H9 (cell line): ENCODE measurements at places on chromosomes 13 and 19.

DNA sequence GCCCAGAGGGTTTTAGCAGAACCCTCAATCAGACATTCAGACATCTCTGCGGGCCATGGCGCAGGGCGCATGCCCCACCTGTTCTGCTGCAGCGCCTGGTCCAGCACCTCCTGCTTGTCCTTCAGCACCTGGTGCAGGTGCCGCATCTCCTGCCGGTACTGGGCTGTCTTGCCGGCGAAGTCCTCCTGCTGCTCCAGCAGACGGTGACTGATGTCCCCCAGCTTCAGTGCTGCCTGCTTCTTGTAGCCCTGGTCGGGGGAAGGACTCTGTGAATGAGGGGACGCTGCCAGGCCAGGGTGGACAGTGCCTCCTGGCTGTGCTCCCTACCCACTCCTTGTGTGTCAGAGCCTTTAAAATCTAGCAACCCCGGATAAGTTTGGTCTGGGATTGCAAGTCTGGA lies 12.2 kb upstream of the SLC7A9 start:
- DNase-seq, result peak; percentile 35

- no peak for DNase-seq
Observed at GRCh38 chr19:3338541-3339181, 27.7 kb upstream of the NFIC start.

DNA sequence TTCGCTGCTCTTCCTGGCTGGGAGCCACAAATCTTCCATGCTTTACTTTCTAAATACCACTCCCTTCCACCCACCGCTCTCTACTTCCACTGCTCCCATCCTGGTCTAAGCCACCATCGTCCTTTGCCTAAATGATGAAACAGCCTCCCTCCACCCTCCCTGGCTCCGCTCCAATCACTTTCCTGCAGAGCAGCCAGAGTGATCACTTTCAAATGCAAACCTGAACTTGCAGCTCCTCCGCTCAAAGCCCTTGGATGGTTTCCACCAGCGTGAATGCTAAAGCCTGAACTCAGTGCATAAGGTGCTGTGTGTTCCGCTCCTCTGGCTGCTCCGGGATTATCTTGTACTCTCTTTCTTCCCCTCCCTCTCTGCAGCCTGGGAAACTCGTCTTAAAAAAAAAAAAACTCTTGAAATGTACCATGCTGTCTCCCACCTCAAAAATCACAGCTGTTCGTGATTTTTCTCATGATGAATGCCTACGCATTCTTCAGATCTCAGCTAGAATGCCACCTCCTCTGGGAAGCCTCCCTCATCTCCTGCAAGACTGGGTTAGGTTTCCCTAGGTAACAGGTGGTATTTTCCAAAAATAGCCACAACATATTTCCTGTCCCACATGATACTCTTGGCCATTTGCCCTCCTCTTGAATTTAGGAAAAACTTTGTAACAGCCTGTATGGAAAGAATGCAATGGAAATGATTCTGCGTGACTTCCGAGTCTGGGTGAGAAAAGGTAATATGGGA lies 3.7 kb upstream of the SIN3B start:
- peak; percentile 79 for DNase-seq

DNA sequence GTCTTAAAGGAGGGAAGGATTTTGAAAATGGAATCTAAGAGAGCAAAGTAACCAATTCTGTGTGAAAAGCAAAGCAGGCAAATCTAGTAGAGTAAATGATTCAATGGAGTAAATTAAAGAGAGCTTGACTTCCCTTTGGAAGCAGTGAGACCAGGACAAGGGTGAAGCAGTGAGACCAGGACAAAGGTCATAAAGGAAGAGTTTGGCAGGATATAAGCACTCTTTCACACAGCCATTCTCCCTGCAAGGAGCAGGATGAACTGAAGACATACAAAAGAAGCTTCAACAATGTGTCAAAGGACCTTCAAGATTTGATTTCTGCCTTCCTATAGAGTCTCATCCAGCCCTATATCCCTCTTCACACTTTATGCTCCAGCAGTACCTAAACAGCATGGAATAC lies 123.8 kb downstream of the ENOX1 start:
- DNase-seq, result no peak

- no peak for DNase-seq
Observed at GRCh38 chr13:68727165-68727564, 1380.5 kb upstream of the ATXN8OS start.

DNA sequence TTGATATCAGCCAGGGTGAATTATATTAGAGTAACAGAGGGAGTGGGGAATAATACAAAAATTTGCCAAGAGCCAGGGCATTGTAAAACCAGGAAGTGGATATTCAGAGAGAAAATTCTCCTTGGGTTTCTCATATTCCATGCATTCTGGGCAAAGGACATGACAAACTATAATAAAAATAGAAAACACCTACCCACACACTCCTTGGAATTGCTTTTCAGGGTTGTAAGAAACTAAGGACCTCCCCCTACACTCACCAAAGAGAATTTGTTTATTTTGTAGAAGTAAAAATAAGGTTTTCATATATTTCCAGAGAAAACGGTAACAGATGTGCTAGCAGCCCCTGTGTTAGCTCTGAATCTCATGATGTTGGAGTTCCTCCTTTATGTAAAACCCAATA lies 649.6 kb downstream of the SLITRK1 start:
- no peak for DNase-seq

- no peak for DNase-seq
Observed at GRCh38 chr13:42266473-42266872, 5.5 kb upstream of the AKAP11 start.

DNA sequence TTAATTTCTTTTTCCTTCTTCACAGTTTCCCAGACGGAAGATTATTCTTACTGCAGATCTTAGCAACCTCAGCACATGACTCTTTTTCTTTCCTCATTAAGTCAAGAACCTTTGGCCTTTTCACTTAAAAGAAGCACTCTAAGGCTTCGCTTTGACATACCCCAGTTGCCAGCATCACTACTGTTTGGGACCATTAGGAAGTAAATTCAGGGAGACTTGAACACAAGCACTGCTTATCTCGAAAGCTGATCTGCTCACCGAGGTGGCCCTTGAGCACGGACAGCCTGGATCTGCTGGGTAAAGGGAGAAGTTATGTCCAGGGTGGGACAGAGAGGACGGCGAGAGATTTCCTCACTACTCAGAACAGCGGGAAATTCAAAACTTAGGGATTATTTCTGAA lies 151.4 kb upstream of the RNF113B start:
- no peak for DNase-seq

GRCh38 chr19:33193865-33194362 lies at the start of gene LRP3:
Gene LRP3 (plus strand): TSS chr19:33194330. CDS start chr19:33194786, 456 bp downstream.
- no peak for DNase-seq

GRCh38 chr13:30569901-30570576 lies 47.7 kb upstream of the USPL1 start:
- DNase-seq, result peak; percentile 37

- no peak for DNase-seq
Observed at GRCh38 chr13:92197669-92198068, 799.2 kb downstream of the GPC5 start.

GRCh38 chr19:7468840-7469239 lies 20.0 kb downstream of the PEX11G start:
- DNase-seq, result no peak

DNA sequence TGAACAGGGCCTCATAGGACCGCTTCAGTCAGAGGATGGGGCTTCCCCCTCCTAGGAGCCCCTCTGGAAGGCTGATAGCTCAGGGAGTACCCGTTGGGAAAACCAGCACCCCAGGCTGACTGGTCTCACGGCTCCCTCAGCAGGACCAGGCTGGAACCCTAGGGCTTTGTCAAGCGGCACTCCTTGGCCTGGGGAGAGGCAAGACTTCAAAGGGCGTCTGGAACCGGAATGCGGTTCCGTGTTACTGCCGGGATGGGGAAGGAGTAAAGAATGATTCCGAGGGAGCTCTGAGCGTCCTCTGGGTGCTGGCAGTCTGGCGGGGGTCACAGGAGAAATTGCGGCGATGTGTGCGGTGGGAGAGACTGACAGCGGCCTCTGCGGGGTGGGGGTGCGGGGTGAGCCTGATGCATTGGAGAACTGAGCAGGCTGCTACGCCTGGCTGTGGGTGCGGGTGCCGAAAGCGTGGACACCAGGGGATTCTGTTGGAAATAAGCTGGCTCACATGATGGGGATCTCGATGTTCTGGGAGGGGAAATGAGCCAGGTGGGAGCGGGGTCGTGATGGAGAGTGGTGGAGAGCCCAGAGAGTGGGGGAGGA lies 1.9 kb downstream of the COX6B2 start:
- no peak for DNase-seq

DNA sequence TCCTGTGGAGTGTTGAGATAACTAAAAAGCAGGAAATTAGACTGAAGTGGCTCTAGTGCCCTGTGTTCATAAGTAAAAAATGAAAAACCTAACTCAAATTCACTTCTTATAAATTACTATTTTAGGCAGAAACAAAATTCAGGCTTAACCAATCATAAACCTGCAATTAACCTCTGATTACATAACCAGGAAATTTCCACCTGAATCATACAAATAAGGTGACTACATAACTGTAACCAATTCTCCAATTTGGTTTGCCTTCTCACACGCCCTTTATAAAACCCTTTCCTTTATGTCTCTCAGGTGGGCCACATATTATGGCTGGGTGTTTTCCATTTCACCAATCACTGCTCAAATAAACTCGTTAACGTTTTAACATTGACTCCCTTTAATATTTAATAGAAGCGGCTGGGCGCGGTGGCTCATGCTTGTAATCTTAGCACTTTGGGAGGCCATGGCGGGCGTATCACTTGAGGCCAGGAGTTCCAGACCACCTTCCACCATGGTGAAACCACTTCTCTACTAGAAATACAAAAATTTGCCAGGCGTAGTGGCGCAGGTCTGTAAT lies 22.9 kb upstream of the ZNF724 start:
- no peak for DNase-seq

DNA sequence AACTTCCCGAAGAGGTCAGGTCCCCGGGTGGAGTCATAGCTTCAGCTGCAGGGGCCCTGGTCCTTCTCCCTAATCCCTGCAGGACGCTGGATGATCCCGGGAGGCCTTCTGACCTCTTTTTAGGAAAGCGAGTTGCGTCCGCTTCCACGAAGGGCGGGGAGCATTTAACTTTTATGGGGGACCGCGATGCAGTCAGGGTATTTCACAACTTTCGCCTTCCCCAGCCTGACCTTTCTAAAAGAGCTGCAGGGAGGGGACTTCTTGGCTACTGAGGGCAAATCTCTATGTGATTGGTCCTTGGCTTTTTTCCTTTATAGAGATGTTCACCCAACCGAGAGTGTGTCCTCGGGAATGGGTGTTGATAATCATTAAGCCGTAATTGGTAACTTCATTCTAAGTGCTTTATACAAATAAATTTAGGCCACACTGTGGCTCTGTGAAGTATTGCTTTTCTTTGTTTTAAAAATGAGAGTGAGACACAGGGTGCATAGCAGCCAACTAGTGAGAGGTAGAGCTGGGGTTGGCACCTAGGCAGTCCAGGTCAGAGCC lies 778 bp downstream of the ZNF230 start:
- DNase-seq, result no peak

GRCh38 chr19:29489172-29489951 lies 36.4 kb upstream of the VSTM2B start:
- DNase-seq, result no peak

GRCh38 chr13:102617697-102618350 lies 21.0 kb downstream of the TPP2 start:
- DNase-seq, result no peak

DNA sequence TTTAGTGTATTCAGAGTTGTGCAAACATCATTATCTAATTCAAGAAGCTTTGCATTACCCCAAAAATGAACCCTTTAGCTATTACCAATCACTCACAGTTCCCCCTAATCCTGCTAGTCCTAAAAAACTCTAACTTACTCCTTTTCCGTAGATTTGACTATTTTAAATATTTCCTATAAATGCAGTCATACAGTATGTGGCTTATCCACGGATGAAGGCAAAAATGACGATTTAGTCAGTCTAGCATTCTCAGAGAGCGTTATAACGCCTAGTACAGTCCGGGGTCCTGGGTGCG lies 587 bp upstream of the ZNF383 start:
- DNase-seq, result no peak

DNA sequence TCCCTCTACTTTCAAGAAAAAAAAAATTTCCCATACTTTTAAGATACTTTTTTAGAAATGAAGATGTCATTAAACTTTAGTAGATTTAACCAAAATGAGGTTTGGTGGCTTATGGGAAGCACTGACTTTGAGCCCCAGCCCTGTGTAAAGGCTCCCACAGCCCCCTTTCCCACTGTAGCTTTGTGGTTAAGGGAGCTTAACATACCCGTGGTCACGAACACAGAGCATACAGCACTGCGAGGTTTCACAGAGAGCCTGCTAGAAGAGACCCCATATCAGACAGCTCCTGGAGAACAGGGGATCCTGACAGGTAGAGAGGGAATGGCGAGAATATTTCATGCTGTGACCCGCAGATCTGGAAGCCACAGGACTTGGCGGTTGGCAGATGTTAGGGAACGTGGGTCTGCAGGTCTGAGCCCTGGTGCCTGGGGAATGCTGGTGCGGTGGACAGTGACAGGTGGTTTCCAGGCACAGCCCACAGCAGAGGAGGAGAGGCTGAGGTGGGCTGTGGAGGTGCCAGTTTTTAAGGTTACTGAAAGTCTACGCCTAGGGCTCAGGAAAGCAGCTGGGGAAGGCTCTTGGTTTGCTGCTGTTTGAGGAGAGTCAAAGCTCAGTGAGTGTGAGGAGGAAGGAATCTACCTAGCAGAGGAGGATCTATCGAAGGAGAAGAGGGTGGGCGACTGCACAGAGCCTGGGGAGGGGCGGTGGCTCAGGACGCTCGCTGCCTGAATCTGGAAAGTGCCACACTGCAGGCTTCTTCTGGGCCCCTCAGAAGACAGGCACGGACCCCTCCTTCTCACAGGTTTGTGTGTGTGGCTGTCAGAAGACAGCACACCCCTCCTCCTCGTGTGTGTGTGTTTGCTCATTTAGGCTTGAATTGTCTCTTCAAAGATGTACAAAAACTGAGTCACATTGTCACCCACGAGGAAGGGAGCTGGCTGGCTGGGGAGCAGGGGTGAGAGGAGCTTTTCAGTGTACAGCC lies 49.9 kb downstream of the SLC7A9 start:
- no peak for DNase-seq

GRCh38 chr19:42274065-42274682 lies 5.1 kb downstream of the CIC start:
- DNase-seq, result no peak

- DNase-seq, result no peak
Observed at GRCh38 chr19:33235996-33236350, 10.3 kb upstream of the SLC7A10 start.

DNA sequence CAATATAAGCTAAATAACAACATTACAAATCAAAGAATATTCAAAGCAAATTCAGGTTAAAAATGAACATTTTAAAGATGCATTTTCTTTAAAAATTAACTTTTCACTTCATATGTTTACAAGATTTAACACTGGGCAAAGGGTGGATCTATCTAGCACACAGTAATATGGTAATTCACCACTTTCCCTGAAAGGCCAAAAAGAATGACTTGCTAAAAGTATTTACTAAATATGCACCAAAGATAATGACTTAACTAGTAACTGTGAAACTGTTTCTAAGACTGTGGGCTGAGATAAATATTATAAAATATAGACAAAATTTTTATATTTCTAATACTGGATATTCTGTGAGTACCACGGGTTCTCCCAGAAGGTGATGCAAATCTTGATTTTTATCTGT lies 4.5 kb upstream of the EEF1AKMT1 start:
- no peak for DNase-seq

GRCh38 chr19:3108775-3109174 lies 14.6 kb downstream of the GNA11 start:
- peak; percentile 82 for DNase-seq

GRCh38 chr13:20297181-20297580 lies 65.1 kb upstream of the GJB6 start:
- no peak for DNase-seq
